ENCODE measurements at places on chromosomes 4 and X.

GRCh38 chr4:183142571-183143550 is 43.8 kb downstream of the WWC2 start:
- DNase-seq = no peak

DNA sequence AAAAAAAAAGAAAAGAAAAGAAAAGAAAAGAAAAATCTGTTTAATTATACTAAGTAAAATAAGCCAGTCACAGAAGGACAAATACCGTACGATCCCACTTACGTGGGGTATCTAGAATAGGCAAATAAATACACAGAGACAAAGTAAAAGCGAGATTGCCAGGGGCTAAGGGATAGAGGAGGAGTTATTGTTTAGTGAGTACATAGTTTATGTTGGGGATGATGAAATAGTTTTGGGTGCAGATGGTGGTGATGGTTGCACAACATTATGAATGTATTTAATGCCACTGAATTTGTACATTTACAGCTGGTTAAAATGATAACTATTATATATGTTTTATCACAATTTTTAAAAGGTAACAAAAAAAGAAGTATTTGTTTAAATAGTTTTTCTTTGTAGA is 7.1 kb downstream of the CA5B start:
- no peak for DNase-seq

DNA sequence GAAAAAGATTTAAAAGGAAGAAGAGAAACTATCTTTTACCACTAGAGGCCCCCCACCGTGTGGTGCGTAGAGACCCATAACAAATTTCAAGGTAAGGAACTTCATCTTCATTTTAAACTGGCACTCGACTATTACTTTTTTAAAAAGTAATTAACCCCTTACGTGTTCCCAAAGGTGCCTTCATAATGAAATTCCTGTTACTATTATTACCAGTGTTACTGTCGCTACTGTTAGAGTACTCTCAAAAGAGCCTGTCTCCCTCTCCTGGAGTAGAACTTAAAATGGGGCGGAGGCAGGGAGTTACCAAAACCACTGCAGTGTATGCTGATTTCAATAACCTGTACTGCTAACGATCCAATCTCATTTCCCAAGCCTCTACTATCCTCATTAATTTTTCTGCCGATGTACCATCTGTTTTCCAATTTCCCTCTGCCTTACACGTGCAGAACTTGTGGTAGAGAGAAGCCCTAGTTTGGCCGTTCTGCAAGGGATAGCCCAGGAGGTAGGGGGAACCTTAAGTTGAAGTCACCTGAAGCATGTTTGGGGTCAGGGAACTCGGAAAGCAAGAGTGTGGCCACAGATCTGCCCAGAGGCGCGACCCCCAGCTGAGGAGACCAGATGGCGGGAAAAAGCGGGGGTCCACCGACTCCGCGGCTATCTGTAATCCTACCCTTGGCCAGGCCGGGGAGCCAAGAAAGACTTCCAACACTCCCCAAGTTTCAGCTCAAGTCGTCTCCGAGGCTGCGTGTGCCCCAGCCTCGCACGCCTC is 720 bp upstream of the STK26 start:
- no peak for DNase-seq

DNA sequence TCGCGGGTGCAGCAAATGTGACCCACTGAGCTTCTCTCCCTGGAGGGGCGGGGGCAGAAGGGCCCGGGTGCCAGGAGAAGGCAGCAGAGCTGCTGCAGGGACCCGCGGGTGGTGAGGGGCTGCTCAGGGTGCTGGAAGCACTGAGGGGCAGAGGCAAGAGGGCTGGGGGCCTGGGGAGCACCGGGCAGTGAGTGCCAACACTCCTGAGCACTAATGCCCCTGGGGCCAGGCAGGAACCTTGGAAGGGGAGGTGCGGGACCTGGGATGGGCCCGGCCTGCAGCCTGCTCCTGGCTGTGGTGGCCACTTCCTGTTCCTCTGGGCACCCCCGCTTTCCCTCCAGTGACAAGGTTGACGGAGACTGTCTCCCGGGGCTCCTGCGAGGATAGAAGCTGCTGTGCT is 66.5 kb upstream of the ADRA2C start:
- DNase-seq = no peak

All from activated CD8-positive, alpha-beta memory T cell treated with anti-CD3 and anti-CD28 coated beads for 24 hours (primary cell).